ENCODE measurements at places on chromosomes 4 and X.

- no peak for DNase-seq
Observed at GRCh38 chr4:109295081-109295480, 7.4 kb downstream of the COL25A1 start.

GRCh38 chr4:176444741-176445140 lies 125.0 kb downstream of the SPCS3 start:
- DNase-seq: no peak

- no peak for DNase-seq
Observed at GRCh38 chr4:105710012-105710600, 1.5 kb downstream of the GSTCD start.

DNA sequence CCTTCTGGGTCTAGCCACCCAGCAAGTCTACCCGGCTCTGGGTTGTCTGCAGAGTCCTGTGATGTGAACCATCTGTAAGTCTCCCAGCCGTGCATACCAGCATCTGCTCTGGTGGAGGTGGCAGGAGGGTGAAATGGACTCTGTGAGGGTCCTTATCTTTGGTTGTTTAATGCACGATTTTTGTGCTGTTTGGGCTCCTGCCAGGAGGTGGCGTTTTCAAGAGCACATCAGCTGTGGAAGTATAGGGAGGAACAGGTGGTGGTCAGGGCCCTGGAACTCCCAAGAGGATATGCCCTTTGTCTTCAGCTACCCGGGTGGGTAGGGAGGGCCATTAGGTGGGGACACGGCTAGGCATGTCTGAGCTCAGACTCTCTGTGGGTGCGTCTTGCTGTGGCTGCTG lies 66.5 kb upstream of the ZFP42 start:
- DNase-seq: no peak

GRCh38 chrX:20968996-20969395 lies 405.2 kb upstream of the CNKSR2 start:
- no peak for DNase-seq

- DNase-seq: no peak
Observed at GRCh38 chr4:99275050-99275449, 15.7 kb downstream of the ADH1A start.

DNA sequence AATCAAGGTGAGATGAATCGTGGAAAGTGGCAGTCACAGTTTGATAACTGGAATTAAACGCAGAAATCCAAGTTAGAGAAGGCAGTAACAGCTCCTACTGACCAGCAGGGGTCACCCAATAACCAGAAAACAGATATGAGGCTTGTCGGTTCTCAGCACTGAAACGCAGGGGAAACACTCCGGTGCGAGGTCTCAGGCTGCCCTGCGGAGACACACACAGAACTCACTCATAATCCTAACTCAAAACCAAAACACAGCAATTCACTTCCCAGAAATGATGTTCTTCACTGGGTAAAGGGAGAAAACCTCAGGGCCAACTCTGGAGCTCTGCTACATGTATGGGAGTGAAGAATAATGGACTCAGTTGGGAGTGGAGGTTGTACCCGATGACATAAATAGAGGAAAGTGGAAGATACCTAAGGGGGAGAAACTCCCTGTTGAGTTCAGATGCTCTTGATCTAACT lies 384.4 kb downstream of the RAPGEF2 start:
- no peak for DNase-seq

DNA sequence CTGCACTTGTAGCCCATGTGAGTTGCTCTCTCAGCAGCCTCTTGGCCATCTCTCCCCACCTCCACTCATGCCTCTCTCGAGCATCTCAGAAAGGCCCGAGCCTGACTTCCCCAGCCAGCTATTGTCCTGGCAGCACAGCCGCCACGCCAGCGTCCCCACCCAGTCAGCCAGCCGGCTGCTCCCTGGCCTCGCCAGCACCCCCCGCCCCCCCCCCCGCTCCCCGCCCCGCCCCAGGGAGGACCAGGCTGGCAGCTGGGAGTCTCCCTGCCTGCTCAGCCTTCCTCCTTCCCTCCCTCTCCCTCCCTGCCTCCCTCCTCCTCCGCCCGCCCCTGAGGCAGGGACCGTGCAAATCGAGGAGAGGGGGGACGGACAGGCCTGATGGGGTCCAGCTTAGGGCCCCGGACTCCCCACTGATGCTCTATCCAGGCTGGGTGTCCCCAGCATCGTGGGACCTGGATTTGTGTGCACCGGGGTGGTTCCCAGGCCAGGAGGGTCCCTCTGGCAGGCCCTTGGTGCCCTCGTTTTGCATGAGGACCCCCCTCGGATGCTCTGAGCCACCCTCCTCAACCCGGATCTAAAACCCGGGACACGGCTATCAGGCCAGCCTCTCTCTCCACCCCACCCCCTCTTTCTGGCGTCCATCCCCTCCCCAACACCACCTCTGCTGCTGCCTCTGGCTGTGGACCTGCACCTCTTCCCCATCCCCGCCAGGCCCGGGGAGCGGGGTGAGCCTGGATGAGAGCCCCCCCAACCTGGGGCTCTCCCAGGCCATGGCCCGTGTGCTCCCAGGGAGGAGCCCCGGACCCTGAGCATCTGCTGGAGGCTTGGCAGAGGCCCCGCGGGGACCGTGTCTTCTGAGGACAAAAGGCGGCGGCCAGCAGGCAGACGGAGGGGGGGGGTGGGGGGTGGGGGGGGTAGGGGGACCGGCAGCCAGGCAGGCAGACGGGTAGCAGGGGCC lies at the start of gene GPR173:
GPR173 (plus strand) TSS at position 621 of the 958 bp plus-strand sequence. CDS start 27,833 bp downstream, outside the sequence.
- DNase-seq: peak; percentile 63

DNA sequence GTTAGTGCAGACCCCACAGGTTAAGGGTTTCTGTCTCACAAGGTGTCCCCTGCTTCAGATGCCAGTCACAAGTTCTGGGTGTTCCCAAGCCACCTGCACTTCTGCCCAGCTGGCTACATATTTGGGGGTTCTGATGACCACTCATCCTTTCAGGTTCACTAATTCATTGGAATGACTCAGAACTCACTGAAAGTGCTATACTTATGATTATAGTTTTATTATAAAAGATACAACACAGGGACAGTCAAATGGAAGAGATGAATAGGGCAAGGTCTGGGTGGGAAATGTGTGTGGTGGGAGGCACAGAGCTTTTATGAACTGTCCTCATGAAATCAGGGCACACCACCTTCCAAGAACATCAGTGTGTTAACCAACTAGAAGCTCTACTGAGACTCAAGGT lies 97.7 kb upstream of the CASK start:
- DNase-seq: no peak

Data from C1 segment of cervical spinal cord (tissue), 14 donors.